ENCODE measurements at places on chromosomes 5 and 9.

DNA sequence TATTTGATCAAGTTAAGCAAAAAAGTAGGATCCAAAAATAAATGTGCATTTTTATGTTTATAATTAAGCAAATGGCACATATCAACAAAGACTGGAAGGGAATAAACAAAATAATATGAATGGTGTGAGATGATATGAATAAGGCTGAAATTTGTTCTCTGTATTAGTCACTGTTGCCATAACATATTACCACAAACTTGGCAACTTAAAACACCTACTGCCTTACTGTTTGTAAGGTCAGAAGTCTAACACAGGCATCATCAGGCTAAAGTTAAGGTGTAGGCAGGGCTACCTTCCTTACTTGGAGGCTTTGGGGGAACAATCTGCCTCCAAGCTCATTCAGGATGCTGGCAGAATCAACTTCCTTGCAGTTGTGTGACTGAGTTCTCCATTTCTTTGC is 19.3 kb downstream of the PGGT1B start:
- DNase-seq: no peak

DNA sequence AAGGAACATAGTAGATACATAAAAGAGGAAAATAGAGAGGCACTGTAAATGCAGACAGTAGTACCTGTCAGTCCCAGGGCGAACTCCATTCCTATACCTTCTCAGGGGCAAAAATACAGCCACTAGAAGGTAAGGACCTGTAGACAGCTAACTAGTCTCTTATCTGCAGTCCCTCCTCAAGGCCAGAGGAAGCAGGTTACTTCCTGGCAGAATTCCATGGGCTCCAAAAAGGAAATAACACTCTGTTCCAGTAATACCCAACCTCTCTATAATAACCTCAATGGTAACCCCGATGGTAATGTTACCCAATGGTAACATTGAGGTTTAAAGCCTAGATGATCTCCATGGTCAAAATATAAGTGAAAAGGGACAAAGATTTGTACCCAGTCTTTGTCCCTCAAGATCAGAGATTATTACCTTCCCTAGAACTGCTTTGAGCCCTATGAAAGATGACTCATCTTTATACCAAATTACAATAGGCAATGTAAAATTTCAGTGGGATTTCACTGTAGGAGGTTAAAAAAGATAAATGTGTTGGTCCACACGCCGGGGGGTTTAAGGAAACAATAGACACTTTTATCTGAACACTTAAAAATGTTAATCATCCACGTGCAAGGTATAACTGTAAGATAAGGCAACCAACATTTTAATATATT is 113.0 kb downstream of the DENND1A start:
- DNase-seq: no peak

DNA sequence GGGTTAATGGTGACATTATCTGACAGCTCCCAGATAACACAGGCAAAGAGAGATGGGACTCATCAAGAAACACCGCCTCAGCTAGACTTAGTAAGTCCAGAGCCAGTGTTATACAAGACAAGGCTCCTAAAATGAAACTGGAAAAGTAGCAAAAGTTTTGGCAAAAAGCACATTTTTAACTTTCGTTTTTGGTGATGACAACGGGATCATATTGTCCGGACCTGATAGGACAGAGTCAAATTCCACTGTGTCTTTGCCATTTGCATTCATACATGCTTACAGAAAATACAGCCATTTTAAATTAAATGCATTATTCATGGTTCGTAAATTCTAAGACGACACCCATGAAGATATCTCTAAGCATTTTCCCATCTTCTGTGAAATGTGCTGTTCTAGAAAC is 152.1 kb downstream of the CRB2 start:
- no peak for DNase-seq

DNA sequence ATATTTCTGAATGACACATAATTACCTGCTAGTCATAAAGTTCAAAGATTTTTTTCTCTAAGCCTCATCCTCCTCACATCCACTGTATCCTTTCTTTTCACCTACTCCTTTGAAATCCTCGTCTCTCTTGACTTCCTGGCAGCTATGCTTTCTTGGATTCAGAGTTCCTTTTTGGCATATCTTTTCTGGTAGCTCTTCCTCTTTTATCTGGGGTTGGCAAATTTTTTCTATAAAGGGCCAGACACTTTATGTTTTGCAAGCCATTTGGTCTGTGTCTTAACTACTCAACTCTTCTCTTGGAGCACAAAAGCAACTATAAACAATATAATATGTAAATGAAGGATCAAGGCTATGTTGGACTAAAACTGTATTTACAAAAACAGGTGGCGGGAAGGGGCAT is 197.5 kb downstream of the KIAA0825 start:
- DNase-seq: no peak

DNA sequence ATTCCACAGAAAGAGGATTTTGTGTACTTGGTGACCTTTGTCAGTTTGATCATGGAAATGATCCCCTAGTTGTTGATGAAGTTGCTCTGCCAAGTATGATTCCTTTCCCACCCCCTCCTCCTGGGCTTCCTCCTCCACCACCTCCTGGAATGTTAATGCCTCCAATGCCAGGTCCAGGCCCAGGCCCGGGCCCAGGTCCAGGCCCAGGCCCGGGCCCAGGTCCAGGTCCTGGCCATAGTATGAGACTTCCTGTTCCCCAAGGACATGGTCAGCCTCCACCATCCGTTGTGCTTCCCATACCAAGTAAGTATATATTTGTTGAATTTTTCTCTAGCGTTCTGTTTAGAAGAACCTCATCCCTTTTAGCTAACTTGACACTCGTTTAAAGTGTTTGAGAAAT is 30.0 kb downstream of the RBM27 start:
- no peak for DNase-seq

DNA sequence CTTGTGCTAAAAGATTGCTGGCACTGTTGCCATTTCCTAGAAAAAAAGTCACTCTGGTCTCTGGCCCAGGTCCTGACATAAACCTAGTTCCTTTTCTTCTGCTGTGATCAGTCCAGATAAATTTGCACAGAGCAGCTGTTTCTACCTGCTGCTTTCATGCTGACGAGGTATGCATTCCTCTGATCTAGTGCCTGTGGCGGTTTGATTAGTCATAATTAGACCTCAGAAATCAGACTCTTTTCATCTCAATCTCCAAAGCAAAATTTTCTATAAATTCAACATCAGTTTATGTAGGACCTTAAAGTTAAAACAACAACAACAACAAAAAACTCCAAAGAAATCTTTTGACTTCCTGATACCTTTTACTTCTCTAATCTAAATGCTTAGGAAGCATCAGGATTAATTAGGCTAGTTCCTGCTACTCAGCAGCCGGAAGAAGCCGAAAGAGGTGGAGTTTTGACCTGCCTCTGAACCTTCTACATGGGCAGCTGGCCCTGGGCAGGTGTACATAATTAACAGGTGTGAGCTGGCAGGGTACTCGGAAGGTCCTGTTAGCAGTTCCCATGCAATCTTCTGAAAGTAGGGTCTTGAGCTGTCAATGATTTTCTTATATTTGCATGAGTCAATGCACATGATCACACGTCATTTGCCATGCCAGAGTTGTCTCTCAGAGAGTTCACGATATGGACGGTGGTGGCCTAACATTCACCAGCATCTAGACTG is 83.3 kb upstream of the CCDC112 start:
- DNase-seq: no peak

DNA sequence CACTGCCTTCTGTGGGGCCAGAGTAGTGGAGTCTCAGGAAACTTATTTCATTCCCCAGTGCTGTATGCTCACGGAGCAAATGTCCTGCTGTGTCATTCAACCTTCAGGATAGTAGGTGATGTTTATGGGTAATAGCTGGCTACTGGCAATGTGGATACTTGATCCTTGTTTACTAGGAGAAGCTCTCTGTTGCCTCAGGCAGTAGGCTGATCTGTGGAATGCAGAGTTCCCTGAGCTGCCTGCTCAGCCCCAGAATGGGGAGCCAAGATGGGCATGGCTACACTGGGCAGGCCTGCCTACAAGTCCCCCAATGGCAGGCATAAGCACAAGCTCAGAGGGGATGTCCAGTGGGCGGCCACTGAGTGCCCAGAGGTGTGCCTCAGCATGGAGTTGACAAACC is 323.1 kb upstream of the KCNN2 start:
- no peak for DNase-seq

GRCh38 chr5:108760512-108760911 is 12.8 kb downstream of the FER start:
- DNase-seq: no peak

All from 8988T (cell line).